ENCODE measurements at places on chromosomes 2 and 18.

- DNase-seq, result no peak
Measured at GRCh38 chr2:200307724-200308545, 1.4 kb downstream of the SPATS2L start.

DNA sequence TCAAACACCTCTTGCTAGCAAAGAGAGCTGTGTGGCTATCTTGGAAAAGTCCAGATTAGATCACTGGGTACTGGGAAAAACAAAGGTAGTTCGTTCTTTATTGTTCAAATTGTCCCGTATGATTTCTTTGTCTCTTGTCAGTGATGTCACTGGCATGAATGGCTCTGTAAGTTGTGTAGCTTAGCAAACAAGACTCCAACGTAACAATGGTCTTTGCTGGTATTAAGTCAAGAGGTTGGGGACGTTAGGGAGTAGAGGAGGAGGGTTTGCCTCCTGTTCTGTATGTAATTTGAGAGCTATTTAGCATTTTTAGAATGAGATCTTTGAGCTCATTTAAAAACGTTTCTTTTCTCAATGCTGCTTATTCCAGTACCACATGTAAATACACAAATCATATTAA is 216.5 kb upstream of the SP5 start:
- no peak for DNase-seq

DNA sequence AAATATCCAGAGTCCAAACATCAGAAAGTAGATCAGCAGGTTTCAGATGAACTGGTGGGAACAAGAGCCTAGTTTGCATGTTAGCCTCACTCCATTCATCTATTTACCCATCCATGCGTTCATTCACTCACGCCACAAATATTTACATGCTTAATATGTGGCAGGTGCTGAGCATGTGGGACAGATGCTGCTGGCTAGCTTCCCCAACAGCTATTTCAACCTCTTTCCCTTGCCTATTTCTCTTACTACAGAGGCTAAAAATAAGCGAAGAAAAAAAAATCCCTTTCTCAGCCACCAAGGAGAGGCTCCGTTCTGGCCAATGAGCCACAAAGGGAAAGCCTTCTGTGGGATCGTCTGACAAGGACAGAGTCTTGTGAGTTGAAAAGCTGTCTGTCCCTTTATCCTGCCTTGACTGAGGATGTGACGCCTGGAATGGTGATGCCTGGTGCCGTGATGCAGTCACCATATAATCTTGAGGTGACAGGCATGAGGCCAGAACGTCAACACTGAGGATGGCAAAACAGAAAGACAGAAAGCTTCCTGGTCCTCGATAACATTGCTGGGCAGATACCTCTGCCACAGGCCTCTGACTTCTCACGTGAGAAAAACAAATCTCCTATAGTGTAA is 78.2 kb downstream of the KCTD1 start:
- no peak for DNase-seq

GRCh38 chr2:234438305-234438977 is 58.4 kb downstream of the ARL4C start:
- DNase-seq, result no peak

DNA sequence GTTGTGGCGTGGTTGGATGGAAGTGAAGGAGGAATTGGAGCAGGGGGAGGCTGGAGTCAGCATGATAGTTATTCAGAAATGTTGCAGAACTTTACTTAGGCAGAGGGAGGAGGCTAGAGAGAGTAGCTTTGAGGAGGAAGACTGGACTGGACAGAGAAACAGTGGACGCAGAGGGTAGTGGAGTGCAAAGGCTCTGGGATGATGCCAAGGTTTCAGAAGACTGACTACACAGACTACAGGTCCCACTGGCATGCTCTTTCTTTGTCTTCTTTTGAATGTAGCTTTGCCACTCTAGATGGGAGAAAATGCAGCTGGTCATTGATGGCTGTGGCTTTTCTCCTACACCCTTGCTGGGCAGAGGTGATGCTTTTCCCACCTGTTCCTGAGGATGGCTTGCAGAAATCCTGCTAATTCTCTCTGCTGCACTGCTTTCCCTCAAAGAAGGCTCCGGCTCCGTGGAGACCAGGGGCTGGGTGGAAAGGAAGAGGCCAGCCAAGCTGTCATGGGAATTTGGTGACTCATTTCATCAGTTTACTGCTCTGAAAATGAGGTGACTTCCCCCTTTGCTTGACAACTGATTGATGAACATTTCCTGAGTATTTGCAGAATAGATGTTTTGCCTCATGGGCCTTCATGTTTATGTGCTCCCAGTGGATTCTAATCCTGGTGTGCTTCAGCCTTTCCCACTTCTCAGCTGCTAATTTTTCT is 42.4 kb downstream of the MEIS1 start:
- DNase-seq, result no peak

DNA sequence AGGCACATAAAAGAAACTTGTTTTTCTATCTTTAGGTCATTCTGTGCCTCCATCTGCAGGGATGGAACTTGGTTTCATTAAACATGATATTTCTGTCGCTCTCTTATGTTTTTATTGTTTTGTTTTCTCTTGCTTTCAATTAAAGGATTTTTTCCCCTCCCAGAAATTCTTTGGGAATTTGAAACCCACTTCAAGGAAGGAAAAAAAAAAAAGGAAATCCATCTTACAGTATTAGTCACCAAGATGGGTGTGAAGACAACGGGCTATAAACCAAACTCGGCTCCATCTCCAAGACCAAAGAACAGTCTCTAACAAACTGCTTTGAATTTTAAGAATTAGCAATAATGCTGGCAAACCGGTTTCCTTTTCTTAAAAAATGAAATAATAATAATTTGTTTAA is 244.1 kb downstream of the BCL11A start:
- DNase-seq, result no peak

- DNase-seq, result no peak
Measured at GRCh38 chr2:118987886-118988285, 45.9 kb downstream of the MARCO start.

All from stimulated activated CD4-positive, alpha-beta T cell treated with anti-CD3 and anti-CD28 coated beads, Interleukin-1b, Interleukin-23, amount 100 ng/mL, for 1 hour (primary cell).